Stimulated activated CD4-positive, alpha-beta T cell treated with anti-CD3 and anti-CD28 coated beads, Interleukin-1b, Interleukin-23, amount 100 ng/mL, for 1 hour (primary cell): ENCODE measurements at places on chromosomes 11 and 22.

DNA sequence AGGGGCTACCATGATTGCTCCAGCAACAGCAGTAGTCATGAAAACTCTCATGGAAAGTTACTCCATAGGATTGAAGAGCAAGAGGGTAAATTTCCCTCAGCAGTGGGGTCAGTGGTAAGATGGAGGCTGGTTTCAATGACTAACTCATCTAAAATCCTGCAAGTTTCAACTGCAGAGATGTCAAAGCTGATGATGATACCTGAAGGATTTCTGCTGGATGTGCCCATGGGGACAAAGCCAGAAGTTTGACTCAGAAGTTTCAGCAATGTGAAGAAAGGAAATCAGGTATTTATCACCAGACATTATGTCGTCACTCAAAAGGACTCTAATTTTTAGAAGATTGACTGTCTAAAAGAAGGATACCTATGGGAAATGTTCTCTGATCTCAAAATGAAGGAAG lies 29.1 kb downstream of the RAB38 start:
- DNase-seq, result no peak

GRCh38 chr11:15123849-15124248 lies 9.1 kb downstream of the INSC start:
- no peak for DNase-seq

DNA sequence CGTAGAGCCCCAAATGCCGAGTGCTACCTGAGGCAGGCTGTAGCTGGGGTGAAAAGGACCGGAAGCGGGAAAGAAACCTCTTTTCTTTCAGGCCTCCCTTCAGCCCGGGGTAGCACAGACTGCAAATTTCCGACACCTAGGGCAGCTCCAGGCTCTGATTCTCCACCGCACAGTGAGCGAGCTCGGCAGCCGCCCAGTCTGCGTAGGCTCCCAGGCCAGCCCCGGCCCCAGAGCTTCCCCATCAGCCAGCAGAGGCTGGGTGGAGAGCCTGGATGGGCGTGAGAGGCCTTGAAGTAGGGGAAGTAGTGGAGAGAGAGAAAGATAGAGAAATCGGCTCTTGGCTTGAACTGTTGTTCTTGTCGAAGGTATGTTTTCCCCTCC lies 9.3 kb upstream of the PAX6 start:
- no peak for DNase-seq

- DNase-seq, result no peak
These were observed 61.3 kb upstream of the ANO1 start for GRCh38 chr11:70016666-70017367.

DNA sequence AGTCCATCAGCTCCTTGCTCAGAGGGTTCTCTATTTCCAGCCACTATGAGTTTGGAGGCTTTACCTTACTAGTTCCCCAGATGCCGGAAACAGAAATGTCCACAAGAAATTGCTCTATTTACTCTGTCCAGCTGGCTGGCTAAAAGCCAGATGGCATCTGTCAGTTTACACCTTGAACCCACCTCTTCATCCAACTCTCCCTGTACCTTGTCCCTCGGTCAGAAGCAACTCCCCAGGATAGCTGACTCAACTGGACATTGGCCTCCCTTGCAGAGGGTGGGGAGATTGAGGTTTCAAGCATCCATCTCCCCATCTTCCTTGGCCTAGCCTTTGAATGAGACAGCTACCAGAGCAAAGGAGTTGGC lies 1.7 kb downstream of the C2CD2L start:
- DNase-seq, result no peak

DNA sequence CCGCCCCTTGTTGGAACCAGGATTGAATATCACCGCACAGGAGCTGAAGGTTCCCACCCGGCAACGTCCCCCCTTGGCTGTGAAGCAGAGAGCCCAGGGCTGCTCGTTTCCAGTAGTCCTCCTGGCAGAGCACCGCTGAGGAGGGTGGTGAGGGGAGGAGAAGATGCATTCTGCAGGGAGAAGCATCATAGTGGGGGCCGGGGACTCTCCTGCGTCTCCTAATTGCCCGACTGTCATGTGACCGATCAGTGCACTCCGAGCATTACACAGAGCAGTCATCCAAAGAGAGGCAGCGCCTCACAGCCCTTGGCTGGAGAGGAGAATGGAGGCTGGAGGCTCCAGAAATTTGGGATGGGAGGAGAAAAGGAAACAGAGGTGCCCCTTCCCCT lies 85.0 kb upstream of the SEPTIN5 start:
- DNase-seq, result no peak

- DNase-seq, result no peak
These were observed 7.2 kb upstream of the EHD1 start for GRCh38 chr11:64885367-64886286.

DNA sequence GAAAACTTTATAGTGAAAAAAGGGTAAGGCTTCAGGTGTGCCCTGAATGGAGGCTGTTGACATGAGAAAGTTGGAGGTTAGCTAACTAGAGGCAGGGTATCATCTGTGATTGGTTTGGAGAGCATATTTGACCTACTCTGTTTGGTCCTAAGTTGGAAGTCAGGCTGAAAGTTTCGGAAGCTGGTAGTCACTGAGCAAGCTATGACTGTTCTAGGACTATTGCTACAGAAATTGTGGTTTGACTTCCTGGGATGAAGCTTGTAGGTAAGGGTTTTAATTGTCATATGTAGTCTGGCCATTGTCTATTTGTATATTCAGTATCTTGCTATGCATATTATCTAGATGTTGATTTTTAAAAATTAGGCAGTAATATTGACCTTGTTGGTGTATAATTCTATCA lies 565.0 kb downstream of the TMEM135 start:
- DNase-seq, result no peak

DNA sequence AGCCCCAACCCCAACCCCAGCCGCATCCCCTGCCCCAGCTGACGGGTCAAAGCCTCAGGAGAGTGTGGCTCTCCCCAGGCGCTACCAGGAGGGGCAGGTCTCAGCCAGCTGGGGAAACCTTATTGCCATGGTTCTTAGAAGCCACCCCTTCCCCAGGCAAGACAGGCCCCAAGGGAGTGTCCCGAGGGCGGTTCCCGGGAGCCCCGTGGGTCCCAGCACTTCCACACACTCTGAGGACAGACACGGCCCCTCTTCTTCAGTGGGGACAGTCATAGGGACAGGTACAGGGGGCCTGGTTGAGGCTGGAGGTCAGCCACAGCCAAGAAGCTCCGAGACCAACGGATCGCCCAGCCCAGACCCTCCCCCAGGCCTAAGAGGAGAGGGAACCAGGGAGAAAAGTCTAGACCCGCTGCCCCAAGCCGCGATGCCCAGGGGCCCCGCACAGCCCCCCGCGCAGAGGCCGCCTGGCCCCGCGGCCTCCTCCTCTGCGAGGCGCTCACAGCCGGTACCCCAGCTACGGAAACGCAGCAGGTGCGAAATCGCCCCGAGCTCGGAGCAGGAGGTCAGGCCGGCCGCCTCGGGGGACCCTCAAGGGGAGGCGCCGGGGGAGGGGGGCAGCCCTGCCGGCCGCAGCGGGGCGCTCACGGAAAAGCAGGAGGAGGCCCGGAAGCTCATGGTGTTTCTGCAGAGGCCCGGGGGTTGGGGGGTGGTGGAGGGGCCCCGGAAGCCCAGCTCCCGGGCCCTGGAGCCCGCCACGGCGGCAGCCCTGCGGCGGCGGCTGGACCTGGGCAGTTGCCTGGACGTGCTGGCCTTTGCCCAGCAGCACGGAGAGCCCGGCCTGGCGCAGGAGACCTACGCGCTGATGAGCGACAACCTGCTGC lies 2.6 kb downstream of the KLHDC7B start:
- no peak for DNase-seq
